PC-9 (cell line): ENCODE measurements at places on chromosomes 16 and 17. TPM values are rescaled to one million over a fixed set of nuclear protein-coding genes. Genes with fewer than 3 reads are reported as not detected.
A peak's percentile ranks its signal among the peaks of the same experiment; 100 is the strongest.

The CHRNB1 gene
- total RNA-seq = 31.9 and 53.4 TPM in 2 replicates

The MMP2 gene
- 0.50 and 1.6 TPM in 2 replicates for total RNA-seq

The CHST4 gene
- total RNA-seq = 2.4 and 3.1 TPM in 2 replicates

The HCRT gene
- total RNA-seq = not detected in 2 replicates

The LRRC46 gene
- 1.5 and 1.9 TPM in 2 replicates for total RNA-seq

The HBA2 gene
- total RNA-seq = not detected in 2 replicates

The PIRT gene
- not detected in 2 replicates for total RNA-seq

GRCh38 chr17:81651692-81652091, 4.7 kb downstream of the PDE6G start:
- peak; percentile 70 for DNase-seq

DNA sequence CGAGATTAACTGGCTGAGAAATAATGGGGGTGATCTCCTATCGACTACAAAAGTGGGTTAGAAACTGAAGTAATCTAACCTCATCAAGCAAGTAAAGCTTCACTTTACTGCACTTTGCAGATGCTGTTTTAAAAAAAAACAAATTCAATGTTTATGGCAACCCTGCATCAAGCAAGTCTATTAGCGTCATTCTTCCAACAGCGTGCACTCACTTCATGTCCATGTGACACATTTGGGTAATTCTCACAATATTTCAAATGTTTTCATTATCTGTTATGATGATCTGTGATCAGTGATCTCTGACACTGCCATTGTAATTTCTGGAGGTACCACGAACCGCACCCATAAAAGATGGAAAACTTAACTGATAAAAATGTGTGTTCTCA, 70.8 kb downstream of the KANSL1 start:
- no peak for DNase-seq

DNA sequence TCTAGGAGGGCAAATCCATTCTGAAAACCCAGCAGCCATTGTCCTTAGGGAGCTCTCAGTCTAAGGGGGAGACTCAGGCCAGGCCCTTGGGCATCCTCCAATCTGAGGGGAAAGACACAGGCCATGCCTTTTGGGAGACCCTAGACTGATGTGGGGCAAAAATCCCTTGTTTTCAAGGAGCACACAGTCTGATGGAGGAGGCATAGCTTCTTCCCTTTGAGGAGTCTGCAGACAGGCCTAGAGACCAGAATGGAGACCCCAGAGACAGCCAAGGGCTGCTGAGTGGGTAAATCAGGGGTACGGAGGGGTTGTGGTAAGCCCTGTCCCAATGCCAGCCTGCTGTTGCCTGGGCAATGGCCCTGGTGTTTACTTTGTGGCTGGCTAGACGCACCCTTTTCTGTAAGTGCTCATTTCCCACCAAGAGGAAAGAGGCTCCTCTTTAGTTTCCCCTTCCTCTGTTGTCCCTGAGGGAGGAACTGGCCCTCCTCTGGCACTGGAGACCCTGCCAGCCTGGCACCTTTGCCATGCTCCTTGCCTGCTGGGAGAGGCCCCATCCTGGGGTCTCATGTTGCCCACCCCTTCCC, 19.3 kb downstream of the ARHGAP23 start:
- no peak for DNase-seq

GRCh38 chr17:46995841-46996571, 17.0 kb upstream of the RPRML start:
- no peak for DNase-seq

DNA sequence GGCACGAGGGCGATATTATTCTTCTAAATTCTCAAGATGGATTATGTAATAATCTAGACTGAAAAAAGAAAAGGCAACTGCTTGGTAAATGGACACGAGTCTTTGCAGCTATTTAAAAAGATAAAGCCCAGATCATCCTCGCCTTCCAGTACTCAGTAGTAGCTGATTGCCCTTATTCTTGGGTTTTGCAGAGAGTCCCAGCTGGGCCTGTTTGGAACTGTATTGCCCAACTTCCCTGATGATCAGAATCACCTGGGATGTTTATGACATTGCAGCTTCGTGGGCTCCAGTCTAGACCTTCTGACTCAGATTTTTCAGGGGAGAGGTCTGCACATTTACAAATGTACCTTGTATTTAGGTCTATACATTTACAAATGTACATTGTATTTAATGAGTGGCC, 213.5 kb downstream of the RAB11FIP4 start:
- DNase-seq = no peak

DNA sequence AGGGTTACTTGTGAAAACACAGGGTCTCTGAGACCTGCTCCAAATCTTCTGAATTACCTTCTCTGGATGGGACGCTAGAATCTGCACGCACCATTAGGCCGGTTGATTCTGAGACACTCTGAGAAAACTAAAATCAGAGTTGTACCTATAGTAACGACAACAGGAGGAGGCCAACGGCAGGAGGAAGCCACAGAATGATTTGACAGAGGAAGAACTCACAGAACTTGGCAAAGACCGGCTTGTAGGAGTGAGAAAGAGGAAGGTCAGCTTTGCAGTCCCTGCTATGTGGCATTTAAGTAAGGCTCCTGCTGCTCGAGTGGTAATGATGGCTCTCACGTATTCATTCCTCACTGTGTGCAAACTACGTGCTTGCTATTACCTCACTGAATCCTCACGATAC, 483.0 kb downstream of the TMEM114 start:
- DNase-seq = no peak

DNA sequence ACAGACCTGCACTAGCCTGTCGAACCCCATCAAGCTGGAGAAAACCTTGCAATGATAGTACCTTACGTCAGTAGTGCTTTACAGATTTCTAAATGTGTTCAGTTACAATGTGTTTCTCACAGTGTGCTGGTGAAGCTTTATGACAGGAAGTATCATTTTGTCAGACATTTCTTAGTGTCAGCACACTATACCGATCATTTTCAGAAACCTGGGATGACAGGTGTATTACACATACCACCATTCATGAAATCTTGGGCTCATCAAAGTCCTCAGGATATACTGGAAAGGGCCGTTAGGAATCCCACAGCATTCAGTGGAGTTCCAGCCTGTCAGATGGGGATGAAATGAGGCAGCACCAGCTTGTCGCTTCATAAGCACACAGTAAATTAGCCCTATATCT, 27.3 kb downstream of the TTC19 start:
- no peak for DNase-seq

DNA sequence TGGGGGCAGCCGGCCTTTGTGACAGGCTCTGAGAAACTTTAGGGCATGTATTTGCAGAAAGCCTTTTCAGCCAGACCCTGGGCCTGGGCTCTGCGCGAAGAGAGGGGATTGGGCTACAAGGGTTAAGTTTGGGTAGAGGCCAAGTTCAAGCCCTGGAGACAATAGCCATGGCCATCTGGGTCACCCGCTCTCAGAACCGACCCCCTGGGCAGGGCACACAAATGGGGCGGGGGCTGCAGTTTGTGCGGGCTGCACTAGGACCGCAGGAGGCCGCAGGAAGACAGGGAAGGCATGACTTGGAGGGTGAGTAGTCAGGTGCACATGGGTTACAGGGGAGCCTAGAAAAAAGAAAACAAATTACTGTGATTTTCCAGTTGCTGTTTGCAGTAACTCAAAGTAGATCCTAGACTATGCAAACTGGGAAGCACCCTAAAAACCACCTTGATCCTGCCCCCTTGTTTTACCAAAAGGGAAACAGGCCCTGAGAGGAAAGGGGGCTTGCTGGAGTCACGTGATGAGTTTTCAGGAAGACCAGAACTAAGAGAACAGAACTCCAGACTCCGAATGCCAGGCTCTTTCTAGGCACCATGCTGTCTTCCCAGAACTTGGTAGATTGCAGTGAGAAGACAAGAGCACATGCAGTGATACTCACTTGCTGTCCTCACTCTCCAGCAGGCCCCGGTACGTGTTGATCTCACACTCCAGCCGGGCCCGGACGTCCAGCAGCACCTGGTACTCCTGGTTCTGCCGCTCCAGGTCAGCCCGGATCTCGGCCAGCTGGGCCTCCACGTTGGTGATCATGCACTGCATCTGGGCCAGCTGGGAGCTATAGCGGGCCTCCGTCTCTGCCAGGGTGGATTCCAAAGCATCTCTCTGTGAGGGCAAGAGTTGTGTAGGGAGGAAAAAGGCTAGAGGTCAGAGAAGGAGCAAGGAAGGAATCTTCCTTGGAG, 3.8 kb downstream of the KRT35 start:
- no peak for DNase-seq

GRCh38 chr16:19165101-19165500, 2.9 kb upstream of the SYT17 start:
- peak; percentile 71 for DNase-seq

DNA sequence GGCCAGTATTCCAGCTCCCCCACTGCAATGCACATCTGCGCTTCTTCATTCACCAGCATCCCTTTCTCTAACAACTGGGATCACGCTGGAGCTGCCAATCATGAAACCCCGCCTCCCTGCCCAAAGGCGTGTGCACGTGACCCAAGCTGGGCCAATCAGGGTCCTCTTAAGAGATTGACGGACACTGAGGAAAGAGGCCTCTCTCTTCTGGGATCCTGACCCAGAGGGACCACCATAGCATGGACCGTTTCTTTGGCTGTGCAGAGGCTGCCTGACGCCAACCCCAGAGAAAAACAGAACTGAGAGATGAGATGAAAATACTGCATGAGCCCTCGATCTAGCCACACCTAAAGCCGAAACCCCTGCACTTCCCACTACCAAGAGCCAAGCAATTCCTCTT, 32.0 kb downstream of the COTL1 start:
- no peak for DNase-seq

- no peak for DNase-seq
These were observed 30.8 kb downstream of the GPR139 start for GRCh38 chr16:20042848-20043247.

GRCh38 chr17:57337390-57337789, 81.1 kb downstream of the MSI2 start:
- DNase-seq = no peak

GRCh38 chr16:86534779-86535615, 20.0 kb downstream of the MTHFSD start:
- DNase-seq = no peak

- DNase-seq = no peak
These were observed 18.0 kb downstream of the B9D1 start for GRCh38 chr17:19344311-19345066.

DNA sequence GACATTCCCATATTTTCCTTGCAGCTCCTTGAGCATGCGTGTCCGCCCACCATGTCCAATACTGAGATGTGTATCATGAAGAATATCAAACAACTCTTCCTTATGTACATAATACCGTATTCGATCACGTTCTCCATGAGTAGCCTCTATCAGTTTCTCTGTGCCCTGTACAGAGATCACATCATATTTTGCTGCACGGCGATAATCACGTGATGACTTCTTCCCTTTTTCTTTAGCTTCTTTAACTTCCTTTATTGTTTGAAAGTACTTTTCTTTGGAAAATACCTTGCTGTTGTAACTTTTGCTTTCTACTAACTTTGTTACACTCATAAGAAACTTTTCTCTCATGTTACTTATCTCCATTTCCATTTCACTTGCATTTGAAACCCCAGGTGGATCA, 6.6 kb downstream of the KRABD2 start:
- DNase-seq = no peak

DNA sequence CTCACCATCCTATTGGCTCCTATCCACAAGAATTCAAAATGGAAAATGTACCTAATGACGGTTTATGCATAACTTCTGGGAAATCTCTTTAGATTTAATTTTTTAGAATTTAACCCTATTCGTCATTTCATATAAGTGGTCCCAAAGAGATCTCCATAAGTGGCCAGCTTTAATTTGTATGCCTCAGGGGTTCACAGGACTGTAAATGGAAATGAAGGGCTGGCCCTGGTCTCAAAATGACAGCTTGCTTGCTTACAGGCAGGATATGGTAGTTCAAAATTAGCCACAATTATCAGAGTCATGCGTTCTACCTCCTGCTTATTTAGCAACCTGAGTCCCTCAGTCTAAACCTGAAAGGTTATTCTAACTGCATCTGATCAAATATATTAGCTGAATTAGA, 6.6 kb upstream of the NACA2 start:
- DNase-seq = no peak

GRCh38 chr17:75679706-75680211, 12.6 kb downstream of the SAP30BP start:
- DNase-seq = peak; percentile 77

DNA sequence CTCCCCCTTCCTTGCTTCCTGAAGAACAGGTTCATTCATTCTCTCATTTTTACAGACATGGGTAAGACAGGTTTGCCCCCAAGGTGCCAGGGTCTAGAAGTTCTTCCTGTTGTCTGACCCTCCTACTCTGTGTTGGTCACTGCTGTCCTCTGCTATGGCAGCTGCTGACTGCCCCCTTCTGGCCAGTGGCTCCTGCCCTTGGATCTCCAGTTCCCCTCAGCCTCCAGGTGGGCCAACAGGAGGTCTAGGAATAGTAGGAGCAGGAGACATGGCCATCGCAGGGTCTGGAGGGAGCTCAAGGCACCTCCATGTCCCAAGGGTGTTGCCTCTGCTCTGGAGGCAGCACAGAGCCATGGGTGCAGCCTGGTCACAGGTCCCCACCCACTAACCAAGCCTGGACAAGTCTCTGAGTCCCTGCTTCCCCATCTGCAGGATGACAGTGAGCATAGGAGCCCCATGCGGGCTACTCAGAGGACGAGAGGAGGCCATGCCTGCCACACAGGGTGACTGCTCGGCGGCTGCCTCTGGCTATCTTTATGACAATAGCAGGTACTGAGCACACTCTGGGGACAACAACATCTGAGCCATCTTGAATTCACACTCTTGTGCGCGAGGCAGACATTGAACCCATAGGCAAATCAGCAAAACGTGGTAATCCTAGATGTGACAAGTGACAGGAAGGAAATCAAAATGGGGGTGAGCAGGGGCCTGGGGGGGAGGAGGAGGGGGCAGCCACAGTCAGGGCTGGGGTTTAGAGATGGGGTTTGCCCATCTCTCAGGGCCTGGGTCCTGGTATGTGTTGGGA, 27.0 kb upstream of the NXPH3 start:
- peak; percentile 53 for DNase-seq

DNA sequence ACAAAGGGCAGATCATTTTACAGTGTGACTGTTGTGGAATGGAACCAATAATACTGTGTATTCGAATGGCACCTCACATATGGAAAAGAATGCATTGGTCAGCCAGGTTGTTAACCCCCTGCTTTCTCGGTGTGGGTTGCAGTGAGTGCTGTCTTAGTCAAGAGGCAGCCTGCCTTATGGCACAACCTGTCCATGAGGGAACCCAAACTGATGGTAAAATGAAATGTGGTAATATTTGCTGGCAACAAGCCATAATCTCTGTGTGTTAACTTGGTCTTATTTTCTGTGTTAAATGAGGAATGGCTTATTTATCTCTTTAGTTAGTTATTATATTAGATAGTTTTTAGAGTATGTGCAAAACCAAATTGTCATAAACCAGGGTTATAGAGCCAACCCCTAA, 81.6 kb downstream of the TMC6 start:
- DNase-seq = no peak
